ENCODE measurements at places on chromosomes 13 and 19.

DNA sequence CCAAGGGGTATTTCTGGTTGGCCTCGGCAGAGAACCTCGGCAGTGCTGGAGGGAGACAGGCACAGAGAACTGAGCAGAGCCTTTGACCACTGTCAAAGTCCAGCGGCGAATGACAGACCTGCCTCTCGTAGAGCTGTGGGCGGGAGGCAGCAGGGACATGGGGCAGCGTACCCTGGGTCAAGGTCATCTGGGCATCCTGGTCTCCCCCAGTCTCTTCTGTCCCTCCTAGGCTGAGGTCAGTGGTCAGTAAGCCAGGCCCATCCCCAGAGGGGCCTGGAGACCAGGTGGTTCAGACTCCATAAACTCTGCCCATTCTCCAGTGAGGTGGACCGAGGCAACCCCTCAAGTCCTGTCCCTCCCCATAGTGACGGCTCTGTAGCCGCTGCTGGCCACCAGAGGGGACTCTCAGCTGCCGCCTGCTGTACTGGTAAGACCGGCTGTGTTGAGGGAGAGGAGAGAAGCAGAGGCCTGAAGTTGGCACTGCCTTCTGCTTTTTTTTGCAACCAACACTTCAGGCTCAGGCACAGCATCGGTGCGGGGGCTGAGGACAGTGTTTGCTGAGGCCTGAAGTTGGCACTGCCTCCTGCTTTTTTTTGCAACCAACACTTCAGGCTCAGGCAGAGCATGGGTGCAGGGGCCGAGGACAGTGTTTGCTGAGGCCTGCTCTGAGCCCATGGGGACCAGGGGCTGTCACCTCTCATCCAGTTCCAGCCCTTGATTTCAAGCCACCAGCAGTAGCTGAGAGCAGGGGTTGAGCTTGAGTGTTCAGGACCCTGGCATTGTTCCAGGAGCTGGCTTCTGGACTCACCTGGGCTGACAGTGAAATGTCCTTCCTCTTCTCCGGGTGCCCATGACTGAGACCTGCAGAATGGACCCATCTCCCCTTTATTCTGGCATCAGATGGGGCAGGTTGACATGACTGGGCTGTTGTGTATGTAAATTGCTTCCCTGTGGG, at the start of gene PGLYRP2:
TSS of gene PGLYRP2 (minus strand) at position 111 of the 955 bp plus-strand sequence. CDS start 130 bp downstream, outside the sequence.
- H3K36me3 ChIP-seq: no peaks in the 10 kb centered on the region
- H3K4me1 ChIP-seq: no peaks in the 10 kb centered on the region
- no peaks in the 10 kb centered on the region for H3K27me3 ChIP-seq
- no peak for DNase-seq

DNA sequence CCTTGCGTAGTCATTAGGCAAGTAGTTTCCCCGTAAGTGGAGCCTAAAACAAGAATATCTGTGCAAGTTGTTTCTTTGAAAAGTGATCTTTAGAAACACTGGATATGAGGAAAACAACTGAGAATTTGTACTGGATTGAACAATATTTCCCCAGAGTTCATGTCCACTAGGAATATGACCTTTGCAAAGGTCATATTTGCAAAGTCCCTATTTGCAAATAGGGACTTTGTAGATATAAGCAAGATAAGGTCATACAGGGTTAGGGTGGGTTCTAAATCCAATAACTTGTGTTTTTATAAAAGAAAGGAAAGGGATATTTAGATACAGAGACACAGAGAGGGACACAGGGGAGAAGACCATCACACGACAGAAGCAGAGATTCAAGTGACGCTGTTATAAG, 489.2 kb upstream of the ATXN8OS start:
- H3K27ac ChIP-seq: no peak overlapping the region
- H3K27me3 ChIP-seq: no peaks in the 10 kb centered on the region
- H3K36me3 ChIP-seq: no peaks in the 10 kb centered on the region
- H3K4me1 ChIP-seq: no peaks in the 10 kb centered on the region
- H3K4me3 ChIP-seq: no peak overlapping the region

DNA sequence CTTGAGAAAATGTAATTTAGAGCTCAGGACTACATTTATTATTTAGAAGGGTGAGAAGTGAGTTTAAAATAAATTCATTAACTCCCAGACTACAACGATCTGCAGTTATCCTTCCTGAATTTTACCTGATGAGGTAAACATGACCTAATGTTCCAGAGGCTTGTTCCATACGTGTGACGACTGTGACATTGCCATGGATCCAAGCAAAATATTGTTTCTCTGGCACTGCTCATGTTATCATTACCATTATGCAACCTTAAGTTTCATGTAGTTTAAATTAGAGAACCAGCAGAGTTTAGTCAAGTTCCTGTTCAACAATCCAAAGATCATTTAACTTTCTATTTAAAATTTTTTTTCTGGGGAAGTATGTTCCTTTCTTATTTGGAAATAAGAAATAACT, 279.6 kb downstream of the KLF5 start:
- H3K27me3 ChIP-seq: no peaks in the 10 kb centered on the region
- H3K4me1 ChIP-seq: no peaks in the 10 kb centered on the region

DNA sequence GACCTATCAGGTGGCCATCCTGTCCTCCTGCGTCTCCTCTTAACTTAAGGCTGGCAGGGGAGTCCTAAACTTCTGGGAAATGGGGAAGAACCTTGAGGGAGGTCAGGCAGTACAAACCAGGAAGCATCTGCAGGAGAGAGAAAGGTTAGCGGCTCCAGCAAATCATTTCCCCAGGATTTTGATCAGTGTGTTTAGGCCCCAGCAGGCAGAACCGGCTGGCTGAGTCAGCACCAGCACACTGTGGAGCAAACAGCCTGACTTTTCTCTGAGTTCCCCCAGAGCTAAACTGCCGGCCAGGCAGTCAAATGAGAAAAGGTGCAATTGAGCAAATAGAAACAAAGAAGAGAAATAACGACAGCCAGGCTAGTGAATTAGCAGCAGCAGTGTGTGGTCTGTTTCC, 46.7 kb upstream of the MEDAG start:
- H3K4me1 ChIP-seq: peaks cover 27% of the 10 kb centered on the region
- no peaks in the 10 kb centered on the region for H3K36me3 ChIP-seq
- H3K27me3 ChIP-seq: peaks cover 23% of the 10 kb centered on the region
- H3K4me3 ChIP-seq: no peak overlapping the region
- H3K27ac ChIP-seq: no peak overlapping the region

GRCh38 chr13:31073859-31074718, 87.6 kb downstream of the HSPH1 start:
- H3K27ac ChIP-seq: no peak overlapping the region
- DNase-seq: peak; percentile 20
- no peaks in the 10 kb centered on the region for H3K27me3 ChIP-seq
- H3K36me3 ChIP-seq: no peaks in the 10 kb centered on the region
- no peak overlapping the region for H3K4me3 ChIP-seq
- peaks cover 5% of the 10 kb centered on the region for H3K4me1 ChIP-seq

DNA sequence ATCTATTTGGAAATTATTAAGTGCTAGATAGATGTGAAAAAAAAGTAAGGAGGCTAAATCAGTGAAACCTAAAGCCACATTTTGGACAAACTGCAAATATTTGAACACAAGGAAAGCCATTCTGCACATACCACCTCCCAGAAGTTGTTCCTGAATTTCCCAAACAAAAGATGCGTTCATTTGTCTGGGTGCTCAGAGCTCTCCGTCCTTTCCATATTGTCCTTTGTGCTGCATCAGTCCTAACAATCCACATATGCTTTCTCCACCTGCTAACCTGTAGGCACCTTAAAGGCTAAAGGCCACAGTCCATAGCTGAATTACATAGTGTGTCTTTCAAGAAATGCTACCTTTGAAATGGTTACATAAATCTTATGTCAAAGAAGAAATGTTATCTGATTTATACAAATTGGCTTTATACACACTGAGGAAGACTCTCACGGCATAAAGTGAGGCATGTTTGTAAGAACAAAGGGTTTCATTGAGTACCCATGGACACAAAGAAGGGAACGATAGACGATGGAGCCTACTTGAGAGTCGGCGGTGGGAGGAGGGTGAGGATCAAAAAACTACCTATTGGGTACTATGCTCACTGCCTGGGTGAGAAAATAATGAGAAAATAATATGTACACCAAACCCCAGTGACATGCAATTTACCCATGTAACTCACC, 182.0 kb downstream of the RGCC start:
- no peak overlapping the region for H3K27ac ChIP-seq
- H3K4me1 ChIP-seq: peaks cover 12% of the 10 kb centered on the region
- no peaks in the 10 kb centered on the region for H3K27me3 ChIP-seq
- H3K36me3 ChIP-seq: no peaks in the 10 kb centered on the region
- DNase-seq: no peak
- H3K4me3 ChIP-seq: no peak overlapping the region
